SW480 (cell line): ENCODE measurements at places on chromosomes 13 and 19.

GRCh38 chr19:10812902-10813404 lies 23.1 kb downstream of the TMED1 start:
- no peak for DNase-seq

DNA sequence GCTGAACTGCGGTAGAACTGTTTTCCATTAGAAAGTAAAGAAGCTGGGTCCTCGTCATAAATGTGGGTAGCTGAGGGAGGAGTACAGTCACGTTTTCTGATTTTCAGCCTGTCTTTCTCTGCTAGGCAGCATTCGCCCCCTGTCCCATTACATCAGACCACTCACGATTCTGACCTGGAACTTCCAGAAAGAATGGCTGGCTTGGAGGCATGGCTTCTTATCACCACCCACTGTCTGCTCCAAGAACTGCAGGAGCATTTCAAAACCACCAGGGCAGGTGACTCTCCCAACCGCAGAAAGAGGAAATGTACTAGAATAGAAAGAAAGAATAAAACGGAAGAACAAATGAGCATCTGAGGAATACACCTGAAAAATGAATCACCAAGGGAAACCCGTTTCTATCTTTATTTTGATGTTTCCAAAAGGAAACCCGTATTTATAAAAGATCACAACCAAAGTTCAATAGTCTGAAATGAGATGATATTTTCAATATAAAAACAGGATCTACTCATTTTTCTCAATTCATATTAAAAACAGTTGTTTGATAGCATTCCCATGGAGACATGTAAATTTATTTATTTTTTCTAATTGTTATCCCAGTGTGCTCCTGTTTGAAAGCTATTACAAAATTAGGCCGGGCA lies 22.1 kb upstream of the POMP start:
- peak; percentile 77 for DNase-seq

DNA sequence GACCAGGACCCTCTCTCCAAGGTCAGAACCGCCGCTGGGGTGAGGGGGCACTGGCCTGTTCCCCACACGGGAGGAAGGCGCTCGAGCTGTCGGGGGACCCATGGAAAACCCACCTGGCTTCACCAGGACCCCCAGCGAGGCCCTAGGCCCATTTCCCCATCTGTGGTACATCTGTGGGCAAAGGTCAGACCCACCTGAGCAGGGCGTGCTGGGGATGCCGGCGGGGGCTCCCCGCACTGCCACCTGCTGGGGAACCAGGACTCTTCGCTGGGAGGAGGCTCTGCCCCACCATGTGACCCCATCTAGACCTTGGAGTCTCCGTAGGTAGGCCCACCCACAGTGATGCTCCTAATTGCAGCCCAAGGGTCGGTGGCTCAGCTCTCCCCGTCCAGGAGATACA lies 511 bp downstream of the WDR88 start:
- no peak for DNase-seq

- DNase-seq = no peak
Measured at GRCh38 chr13:90201676-90202460, 1145.6 kb upstream of the MIR17HG start.

GRCh38 chr13:78593652-78594455 lies 9.5 kb downstream of the POU4F1 start:
- DNase-seq = no peak

GRCh38 chr13:34867590-34867989 lies 74.5 kb upstream of the NBEA start:
- DNase-seq = no peak

DNA sequence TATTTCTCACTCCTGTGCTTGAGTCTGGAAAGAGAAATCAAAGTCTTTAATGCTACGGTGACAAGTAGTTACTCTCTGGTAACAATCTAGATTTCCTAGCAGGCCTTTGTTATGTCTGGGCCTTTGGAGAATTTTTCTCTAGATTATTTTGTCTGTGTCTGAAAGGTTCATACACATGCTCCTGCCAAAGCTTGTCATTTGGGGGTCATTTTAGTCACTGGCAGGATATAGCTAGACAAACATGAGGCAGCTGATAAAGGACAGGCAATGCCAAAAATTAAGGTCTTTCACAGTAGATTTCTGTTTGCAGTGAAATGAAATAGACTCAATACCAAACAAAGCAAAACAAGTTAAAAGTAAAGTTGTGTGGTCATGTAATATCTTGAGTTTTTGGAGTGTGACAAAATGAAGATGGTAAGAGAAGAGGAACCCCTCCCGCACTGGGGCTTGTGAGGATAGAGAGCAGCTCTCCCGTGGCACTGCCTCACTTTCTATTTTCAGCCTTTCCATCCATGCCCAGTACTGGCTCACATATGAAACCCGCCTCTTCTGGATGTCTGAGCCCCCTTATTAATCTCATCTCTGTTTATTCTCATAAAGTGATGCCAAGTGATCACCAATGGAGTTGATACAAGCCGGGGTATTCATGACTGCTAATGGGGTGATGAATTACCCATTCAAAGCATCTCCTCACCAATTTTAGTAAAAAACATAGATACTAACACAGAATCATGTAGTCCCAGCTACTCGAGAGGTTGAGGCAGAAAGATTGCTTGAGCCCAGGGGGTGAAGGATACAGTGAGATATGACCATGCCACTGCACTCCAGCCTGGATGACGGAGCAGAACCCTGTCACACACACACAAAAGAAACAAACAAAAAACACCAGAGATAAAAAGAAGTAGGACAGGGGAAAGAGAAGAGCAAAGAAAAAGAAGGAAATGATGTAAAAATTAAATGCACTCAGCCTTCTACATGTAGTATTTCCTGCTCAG lies 389.3 kb downstream of the FGF14 start:
- no peak for DNase-seq

GRCh38 chr13:30806784-30807183 lies 71.4 kb downstream of the ALOX5AP start:
- DNase-seq = no peak

DNA sequence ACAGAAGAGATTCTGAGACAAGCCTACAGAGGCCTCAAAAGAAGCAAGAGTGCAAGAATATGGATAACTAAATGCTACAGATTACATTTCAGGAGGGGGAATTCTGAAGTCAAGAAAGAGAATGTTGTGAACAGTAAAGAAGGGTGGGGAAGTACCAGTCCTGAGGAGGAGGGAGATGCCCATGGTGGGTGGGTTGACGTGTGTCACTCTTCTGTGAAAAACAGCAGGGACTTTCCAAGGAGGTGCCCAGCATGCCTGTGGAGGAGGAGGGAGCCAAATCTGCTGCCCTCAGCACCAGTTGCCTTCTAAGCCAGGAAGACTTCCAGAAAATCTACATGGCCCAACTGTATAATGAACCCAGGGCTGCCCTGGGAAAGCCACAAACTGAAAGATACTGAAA lies 87.7 kb downstream of the SGCG start:
- DNase-seq = no peak

GRCh38 chr19:41426116-41426841 lies 895 bp downstream of the B3GNT8 start:
- no peak for DNase-seq

DNA sequence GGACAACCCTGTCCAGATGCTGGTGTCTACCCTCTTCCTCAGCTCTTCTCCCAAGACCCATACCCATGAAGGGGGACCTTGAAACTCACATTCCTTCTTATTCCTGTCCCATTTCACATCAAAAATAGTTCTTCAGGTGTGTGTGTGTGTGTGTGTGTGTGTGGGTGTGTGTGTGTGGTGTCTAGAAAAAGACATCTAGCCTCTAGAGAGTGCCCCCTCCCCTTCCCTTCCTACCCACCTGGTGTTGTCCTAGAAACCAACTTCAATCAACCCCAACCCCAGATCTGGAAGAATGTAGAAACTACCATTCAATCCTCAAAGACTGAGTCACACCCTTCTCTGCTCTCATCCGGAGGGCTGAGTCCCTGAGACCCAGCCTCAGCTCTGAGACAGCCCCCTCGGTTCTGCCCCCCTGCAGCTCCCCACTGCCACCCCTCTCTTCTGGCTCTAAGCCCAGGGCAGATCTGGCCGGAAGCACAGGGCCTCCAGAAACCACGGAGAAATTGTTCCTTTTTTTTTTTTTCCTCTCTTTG lies 3.5 kb downstream of the KCNN4 start:
- DNase-seq = peak; percentile 39

GRCh38 chr19:14197882-14198281 lies 8.1 kb downstream of the ADGRL1 start:
- DNase-seq = no peak

- no peak for DNase-seq
Measured at GRCh38 chr19:51714848-51715247, 8.9 kb downstream of the HAS1 start.

- no peak for DNase-seq
Measured at GRCh38 chr19:54156953-54157352, 2.6 kb downstream of the LENG1 start.

- no peak for DNase-seq
Measured at GRCh38 chr13:24036115-24036514, 124.4 kb upstream of the SPATA13 start.

DNA sequence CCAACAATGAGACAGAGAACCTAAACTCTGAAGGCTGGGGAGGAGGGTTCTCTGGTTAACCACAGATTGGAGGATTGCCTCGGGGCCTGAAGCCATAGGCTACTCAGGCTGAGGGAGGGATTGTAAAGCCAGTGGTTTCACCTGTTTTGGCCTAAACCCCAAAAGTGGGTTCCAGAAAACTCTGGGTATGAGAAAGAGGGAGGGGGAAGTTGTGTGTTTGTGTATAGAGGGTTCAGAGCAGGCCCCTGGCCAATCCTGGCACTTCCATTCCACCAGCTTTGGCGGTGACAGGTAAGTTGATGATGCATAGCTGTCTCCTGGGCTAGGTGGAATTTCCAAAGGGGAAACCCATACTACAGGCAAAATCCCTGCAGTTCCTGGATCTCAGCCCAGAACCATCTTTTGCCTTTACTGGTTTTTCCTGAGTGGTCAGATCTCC lies 13.5 kb upstream of the CCDC97 start:
- DNase-seq = no peak

GRCh38 chr19:39497996-39498797 lies 550 bp upstream of the DLL3 start:
- peak; percentile 77 for DNase-seq

DNA sequence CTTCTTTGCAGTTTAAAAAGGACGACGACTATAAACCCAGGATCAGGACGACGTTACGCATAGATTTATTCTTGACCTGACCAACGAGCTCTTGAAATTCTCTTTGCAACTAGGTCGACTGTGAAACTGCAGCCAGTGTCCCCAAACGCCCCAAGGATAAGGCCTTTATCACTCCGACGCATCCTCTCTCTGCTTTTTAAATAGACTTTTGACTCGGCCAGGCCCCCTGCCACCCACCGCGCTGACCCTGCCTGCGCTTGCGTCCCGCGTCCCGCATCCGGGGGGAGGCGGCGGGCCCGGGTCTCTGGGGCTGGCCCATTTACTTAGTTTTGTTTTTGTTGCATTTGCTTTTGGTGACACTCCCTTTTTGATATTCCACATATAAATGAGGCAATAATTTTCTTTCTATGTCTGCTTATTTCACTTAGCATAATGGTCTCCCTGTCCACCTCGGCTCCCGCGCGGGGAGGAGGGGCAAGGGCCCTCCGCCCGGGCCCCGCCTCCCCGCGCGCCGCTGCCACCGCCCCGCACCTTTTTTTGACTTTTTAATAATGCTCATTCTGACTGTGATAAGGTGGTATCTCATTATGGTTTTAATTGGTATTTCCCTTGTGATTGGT lies 17.4 kb downstream of the RB1 start:
- DNase-seq = no peak

GRCh38 chr13:40445557-40445990 lies 220.9 kb downstream of the FOXO1 start:
- no peak for DNase-seq

DNA sequence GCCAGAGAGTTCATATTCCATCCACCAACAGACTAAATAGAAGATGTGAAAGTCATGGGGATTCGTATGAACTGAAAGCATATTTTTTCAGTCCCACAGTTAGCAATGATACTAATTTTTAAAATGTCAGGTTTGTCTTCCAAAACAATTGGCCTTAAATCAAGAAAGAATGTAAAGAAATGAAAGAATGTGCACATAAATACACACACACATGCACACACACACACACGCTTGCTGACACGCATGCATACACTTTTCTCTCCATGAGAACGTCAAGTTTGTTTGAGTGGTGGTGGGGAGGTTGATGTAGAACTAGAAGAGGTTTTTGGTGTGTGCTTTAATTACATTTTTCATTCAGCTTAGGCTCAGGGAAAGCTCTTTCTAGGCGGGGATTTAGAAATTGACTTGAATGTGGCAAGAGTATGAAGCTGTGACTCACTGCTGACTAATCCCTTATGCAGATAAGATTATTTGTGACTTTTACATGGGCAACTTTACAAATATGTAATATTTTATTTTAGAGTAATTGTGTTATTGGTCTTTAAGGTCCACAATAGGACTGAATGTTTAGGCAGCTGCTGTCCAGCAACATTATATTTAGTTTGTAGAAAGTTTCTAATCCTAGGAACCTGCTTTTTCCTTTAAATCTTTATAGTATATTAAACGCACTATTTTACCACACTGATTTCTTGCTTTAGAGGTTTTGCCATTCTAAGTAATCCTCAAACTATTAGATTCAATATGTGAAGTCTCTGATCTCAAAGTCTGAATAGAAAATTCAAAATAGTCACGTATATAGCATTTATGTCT lies 18.8 kb downstream of the FLT1 start:
- peak; percentile 45 for DNase-seq

DNA sequence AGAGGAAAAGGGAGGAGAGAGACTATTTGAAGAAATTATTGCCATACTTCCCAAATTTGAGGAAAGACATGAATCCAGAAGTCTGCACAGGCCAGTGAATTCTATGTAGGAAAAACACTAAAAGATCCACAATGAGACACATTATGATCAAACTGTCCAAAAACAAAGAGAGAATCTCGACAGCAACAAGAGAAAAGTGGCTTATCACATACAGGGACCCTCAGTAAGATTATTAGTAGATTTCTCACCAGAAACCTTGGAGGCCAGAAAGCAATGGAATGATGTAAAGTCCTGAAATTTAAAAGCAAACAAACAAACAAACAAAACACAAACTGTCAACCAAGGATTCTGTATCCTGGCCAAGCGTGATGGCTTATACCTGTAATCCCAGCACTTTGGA lies 55.7 kb upstream of the IL17D start:
- no peak for DNase-seq

- no peak for DNase-seq
Measured at GRCh38 chr19:46294494-46294893, 2.3 kb upstream of the HIF3A start.
